ENCODE measurements at places on chromosomes 12 and 14.

GRCh38 chr12:66713984-66714383 is 35.1 kb upstream of the GRIP1 start:
- DNase-seq: no peak

- DNase-seq: no peak
These were observed 710 bp upstream of the FOS start for GRCh38 chr14:75277815-75278421.

DNA sequence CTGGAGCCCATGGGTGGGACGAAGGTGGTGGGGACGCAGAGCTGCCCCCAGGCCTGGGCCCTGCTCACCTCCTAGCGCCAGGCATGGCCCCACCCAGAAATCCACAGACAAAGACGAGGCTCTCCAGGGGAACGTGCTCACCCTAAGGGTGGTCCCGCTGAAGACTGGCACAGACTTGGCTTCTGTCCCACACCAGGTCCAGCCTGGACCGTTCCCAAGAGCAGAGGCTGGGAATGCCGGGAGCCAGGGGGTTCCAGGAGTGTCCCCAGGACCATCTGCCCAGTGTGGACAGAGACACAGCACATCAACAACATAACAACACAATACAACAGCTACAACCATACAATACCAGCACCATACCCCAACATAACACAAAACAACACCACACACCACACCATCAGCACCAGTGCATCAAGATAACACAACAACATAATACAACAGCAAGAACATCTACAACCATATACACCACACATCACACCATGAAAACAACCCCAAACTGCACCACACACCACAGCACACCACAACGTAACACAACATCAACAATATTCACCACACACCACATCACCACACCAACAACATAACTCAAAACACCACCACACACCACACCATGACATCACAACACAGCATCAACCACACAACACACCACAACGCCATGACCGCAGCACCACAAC is 329.6 kb downstream of the ADGRD1 start:
- DNase-seq: no peak

GRCh38 chr14:34336501-34336900 is 125.5 kb downstream of the SPTSSA start:
- no peak for DNase-seq

GRCh38 chr12:92147491-92147890 is 1.8 kb upstream of the BTG1 start:
- DNase-seq: no peak

DNA sequence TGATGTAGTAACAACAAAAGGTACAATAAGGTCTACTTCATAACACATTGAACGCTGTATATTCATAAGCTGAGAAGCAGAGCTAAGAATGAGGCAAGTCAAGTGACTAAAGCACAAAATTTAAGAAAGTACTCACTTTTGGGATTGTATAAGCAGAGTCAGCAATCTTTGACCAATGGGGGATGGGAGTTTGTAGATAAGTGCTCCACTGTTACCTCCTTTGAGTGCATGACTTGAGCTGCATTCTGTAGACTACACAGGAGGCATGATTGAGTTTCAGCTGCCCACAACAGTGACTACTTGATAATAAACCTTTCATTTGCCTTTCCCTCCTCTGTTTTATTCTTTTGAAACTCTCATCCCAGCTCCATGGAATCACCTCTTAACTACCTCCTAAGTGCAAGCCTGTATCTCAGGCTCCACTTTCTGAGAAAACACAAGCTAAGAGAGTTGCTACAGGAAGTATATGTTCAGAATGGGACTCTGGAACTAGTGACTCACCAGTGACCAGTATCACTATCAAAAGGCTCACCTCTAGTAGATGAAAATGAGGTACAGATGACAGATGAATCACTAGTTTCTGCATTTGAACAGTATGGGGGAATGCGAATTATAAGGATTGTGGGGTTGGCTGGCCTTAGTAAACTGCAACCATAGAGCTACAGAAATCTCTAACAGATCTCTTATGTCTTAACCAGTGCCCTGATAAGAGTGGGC is 49.2 kb downstream of the SLC35F4 start:
- no peak for DNase-seq

DNA sequence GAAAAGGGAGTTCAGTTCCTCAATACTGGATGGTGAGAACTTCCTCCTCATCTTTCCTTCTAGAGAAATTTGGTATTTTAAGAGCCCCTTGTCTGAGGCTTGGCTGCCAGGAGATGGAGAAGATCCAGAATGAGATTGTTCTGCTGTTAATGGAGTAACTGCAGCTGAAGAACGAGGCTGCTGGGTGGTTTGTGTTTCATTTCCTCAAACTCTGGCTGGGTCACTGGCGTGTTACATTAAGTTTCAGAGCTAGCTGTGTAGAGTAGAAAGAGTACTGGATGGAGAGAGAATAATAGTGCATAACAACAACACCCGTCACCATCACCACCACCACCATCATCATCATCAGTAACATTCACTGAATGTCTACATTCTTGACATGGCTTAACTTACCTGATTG is 325.0 kb upstream of the TBX3 start:
- no peak for DNase-seq

DNA sequence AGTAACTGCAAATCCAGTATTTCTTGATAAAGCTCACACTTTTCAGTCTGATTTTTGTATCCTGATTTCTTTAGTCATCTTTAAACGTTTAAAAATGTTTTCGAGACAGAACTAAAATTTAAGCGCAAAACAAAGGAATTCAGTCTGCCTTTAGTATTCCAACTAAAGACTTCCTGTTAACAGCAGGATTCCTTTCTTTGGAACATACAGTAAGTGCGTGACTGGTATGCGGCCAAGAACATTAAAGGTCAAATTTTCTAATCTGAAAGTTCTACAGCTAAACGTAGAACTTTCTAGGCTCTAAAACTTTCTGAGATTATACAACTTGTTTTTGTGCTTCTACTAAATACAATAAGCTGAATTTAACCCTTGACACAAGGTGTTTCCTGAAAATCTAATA is 9.9 kb downstream of the SAV1 start:
- no peak for DNase-seq
